ENCODE measurements at places on chromosomes 5 and 9. TPM values are rescaled to one million over a fixed set of nuclear protein-coding genes. Genes with fewer than 3 reads are reported as not detected.

GRCh38 chr9:124625087-124625486, 117.9 kb upstream of the NR5A1 start:
- DNase-seq, result no peak
- no peaks in the 10 kb centered on the region for H3K4me1 ChIP-seq
- no peak overlapping the region for H3K4me3 ChIP-seq
- no peak overlapping the region for H3K27ac ChIP-seq

NMUR2 gene
- total RNA-seq, result not detected

RNF208 gene
- 3.7 TPM for total RNA-seq

- DNase-seq, result no peak
- H3K36me3 ChIP-seq, result no peaks in the 10 kb centered on the region
- H3K27me3 ChIP-seq, result no peaks in the 10 kb centered on the region
Observed at GRCh38 chr9:94269264-94269663, 10.2 kb downstream of the ZNF169 start.

GRCh38 chr9:130745829-130746228, 52.2 kb downstream of the EXOSC2 start:
- no peak overlapping the region for H3K27ac ChIP-seq
- H3K4me1 ChIP-seq, result no peaks in the 10 kb centered on the region
- H3K4me3 ChIP-seq, result no peak overlapping the region
- H3K36me3 ChIP-seq, result no peaks in the 10 kb centered on the region
- no peak for DNase-seq

- H3K4me1 ChIP-seq, result no peaks in the 10 kb centered on the region
- no peaks in the 10 kb centered on the region for H3K27me3 ChIP-seq
- no peak for DNase-seq
- H3K4me3 ChIP-seq, result no peak overlapping the region
Observed at GRCh38 chr5:147578228-147579024, 68.6 kb upstream of the DPYSL3 start.

DNA sequence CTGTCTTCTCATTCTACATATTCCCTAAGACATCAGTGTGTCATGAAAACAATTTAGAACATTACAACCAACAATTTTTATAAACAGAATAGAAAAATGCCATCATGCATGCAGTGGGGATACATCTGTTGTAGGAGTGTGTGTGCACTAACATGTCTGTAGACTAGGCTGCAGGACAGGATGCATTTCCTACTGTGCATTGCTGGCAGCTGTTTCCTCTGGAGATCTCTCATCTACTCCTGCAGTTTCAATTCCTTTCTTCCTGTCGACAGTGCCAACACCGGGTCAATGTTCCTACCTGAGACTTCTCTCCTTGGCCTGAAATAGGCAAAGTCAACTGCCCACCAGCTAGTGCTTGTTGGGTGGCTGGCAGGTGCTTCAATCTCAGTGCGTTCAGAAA, 69.8 kb downstream of the ANKH start:
- H3K4me3 ChIP-seq, result no peak overlapping the region
- no peaks in the 10 kb centered on the region for H3K36me3 ChIP-seq
- no peaks in the 10 kb centered on the region for H3K27me3 ChIP-seq
- H3K4me1 ChIP-seq, result no peaks in the 10 kb centered on the region
- DNase-seq, result no peak

- H3K4me1 ChIP-seq, result no peaks in the 10 kb centered on the region
- no peak for DNase-seq
- H3K27ac ChIP-seq, result no peak overlapping the region
- H3K4me3 ChIP-seq, result no peak overlapping the region
- no peaks in the 10 kb centered on the region for H3K36me3 ChIP-seq
Observed at GRCh38 chr9:123322273-123323195, 33.5 kb upstream of the CRB2 start.

MSX2 gene
- total RNA-seq, result 7.5 TPM

DNA sequence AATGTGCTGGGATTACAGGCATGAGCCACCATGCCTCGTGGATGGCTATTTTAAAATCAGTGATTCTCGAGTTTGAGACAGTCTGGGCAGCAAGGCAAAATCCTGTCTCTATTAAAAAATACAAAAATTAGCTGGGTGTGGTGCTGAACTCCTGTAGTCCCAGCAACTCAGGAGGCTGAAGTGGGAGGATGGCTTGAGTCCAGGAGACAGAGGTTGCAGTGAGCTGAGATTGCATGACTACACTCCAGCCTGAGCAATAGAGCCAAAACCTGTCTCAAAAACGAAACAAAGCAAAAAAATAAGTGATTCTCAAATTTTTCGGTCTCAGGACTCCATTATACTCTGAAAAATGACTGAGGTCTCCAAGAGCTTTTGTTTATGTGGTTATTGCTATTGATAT, 47.9 kb upstream of the HSPA9 start:
- H3K4me1 ChIP-seq, result no peaks in the 10 kb centered on the region
- H3K4me3 ChIP-seq, result no peak overlapping the region
- no peaks in the 10 kb centered on the region for H3K27me3 ChIP-seq
- no peaks in the 10 kb centered on the region for H3K36me3 ChIP-seq
- H3K27ac ChIP-seq, result peak overlapping the region; percentile 61

GRCh38 chr5:80607832-80608231, 37.8 kb upstream of the ANKRD34B start:
- DNase-seq, result no peak
- H3K27ac ChIP-seq, result no peak overlapping the region
- no peaks in the 10 kb centered on the region for H3K27me3 ChIP-seq

- no peaks in the 10 kb centered on the region for H3K4me1 ChIP-seq
- H3K27ac ChIP-seq, result no peak overlapping the region
- H3K27me3 ChIP-seq, result no peaks in the 10 kb centered on the region
- no peak overlapping the region for H3K4me3 ChIP-seq
Observed at GRCh38 chr5:96683810-96684209, 21.6 kb downstream of the CAST start.

Data from uterus (tissue), 4 donors.